Astrocyte of the spinal cord (primary cell): ENCODE measurements at places on chromosomes 11 and 22.

DNA sequence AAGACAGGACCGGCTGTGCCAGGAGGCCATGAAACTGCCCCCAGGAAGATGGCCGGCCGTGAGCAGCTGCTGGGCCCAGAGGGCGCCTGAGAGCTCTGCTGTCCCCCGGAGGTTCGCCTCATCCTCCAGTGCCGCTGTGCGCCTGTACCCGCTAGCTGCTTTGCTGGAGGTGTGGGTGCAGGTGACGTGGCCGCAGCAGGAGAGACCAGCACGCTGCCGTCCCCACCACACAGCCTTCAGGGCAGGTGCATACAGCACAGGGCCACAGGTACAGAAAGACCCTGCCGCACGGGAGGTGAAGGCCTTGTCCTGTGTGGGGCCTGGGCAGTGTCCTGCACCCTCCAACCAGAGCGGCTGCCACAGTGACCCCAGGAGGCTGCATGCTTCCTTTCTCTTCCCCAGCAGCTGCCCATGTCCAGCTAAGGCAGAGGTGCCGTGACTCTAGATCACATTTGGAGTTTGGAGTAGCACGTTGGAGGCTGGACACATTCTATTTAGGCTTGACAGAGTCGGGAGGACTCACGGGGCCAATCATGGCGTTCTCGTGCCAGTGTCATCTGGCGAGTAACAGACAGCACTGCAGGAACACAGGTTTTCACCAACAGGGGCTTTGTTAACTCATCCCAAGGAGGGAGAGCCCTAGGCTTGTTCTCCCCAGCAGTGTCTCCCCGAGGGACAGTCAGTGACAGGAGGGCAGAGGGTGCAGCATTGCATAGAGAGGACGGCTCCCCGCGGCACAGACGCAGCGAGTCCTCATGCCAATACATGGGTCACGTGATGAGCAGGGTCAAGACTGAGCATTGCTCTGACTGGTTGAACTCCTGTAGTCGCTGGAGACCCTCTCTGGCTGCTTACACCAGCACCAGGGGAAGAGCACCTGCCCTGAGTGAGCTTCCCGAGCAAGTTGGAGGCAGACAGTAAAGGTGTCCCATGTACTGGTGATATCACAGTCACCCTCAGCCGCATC lies 18.7 kb upstream of the PANX2 start:
- DNase-seq, result no peak

GRCh38 chr22:30785527-30785926 lies 90.9 kb downstream of the OSBP2 start:
- no peak for DNase-seq

- DNase-seq, result peak; percentile 61
Measured at GRCh38 chr11:75328426-75329277, 22.8 kb downstream of the ARRB1 start.

- no peak for DNase-seq
Measured at GRCh38 chr11:65857500-65857852, 504 bp downstream of the CFL1 start.

- no peak for DNase-seq
Measured at GRCh38 chr22:30859714-30860095, 108.9 kb downstream of the MORC2 start.

DNA sequence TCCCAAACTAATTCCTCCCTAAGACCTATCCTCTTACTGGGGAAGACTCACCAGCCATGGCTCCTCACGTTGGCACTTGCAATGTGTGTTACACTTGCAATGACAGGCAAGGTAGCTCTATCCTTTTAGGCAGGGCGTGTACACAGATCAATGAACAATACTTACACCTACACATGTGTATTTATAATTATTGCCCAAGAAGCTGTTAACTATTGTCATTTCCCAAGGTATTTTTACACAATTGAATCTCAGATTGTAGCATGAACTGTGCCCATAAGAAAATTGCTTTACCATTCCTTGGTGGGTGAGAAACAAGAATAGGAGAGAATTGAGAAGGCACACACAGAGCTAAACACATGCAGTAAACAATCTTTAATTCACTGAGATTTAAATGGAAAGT lies at the start of gene CARD18:
Gene CARD18, minus strand, starts transcription at position 101 of the 400 bp plus-strand sequence. Its CDS starts 43 bp downstream, at position 58.
- no peak for DNase-seq

- peak; percentile 63 for DNase-seq
Measured at GRCh38 chr22:37401401-37402183, 25.7 kb downstream of the ELFN2 start.

DNA sequence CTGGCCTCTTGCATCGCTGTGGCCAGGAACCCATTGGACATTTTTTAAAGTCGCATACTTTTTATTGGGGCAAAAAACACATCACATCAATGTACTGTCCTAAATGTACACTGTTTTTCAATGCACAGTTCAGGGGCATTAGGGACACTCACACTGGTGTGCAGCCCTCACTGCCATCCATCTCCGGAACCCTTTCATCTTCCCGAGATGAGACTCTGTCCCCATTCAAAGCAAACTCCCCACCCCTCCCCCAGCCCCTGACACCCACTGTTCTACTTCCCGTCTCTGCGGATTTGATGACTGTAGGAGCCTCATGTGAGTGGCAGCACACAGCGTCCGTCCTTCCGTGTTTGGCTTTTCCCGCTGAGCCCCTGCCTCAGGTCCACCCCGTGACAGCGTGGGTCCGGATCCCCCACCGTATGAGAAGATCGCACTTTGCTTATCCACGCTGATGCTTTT lies 41.8 kb upstream of the TH start:
- DNase-seq, result no peak

GRCh38 chr22:38843201-38843656 lies 599 bp downstream of the NPTXR start:
- peak; percentile 69 for DNase-seq

DNA sequence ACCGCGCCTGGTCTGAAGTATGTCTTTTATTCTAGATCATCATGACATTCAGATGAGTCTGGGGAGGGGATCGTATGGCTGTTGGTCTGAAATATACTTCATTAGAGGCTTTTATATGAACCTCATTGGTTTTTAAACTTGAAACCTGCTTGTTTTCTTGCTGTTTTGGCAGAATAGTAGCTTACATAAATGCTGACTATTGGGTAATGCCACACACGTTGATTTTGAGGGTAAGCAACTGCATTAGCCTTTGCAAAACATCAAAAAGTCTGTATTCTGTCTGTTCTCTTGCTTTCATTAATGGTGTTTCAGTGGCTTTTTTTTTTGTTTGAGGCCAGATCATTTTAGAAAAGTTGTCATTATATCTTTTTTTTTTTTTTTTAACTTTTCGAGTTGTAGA lies 14.2 kb downstream of the PPME1 start:
- DNase-seq, result no peak

DNA sequence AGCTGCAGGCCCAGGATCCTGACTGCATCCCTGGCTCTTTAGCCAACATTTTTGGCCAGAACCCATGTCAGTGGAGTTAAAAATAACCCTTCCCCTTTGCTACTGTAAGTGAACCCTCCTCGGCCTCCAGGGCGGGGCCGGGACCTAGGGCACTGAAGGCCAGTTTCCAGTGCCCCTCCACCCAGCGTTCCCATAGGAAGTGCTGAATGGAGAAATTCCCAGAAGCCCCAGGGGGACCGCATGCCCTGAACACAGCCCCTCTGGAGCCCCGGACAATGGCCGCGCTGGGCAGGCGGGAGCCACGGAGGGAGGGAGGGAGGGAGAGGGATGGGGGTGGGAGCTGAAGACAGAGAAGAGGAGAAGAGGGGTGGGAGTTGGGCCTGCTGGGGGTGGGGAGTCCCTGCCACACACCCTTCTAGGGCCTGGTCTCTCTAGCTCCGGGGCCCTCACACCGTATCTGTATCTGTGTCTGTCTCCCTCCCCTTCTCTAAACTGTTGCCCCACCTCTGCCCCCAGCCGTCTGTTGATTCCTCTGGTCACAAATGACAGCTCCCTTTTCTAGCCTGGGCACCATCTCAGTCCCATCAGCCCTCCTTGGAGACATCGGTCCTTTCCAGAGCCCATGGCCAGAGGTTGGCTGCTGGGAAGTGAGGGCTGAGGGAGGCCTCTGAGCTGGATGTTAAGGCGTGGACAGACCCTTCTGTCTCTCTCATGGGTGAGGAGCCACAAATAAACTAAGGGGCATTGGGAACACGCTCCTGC lies 10.9 kb downstream of the PDGFB start:
- no peak for DNase-seq

DNA sequence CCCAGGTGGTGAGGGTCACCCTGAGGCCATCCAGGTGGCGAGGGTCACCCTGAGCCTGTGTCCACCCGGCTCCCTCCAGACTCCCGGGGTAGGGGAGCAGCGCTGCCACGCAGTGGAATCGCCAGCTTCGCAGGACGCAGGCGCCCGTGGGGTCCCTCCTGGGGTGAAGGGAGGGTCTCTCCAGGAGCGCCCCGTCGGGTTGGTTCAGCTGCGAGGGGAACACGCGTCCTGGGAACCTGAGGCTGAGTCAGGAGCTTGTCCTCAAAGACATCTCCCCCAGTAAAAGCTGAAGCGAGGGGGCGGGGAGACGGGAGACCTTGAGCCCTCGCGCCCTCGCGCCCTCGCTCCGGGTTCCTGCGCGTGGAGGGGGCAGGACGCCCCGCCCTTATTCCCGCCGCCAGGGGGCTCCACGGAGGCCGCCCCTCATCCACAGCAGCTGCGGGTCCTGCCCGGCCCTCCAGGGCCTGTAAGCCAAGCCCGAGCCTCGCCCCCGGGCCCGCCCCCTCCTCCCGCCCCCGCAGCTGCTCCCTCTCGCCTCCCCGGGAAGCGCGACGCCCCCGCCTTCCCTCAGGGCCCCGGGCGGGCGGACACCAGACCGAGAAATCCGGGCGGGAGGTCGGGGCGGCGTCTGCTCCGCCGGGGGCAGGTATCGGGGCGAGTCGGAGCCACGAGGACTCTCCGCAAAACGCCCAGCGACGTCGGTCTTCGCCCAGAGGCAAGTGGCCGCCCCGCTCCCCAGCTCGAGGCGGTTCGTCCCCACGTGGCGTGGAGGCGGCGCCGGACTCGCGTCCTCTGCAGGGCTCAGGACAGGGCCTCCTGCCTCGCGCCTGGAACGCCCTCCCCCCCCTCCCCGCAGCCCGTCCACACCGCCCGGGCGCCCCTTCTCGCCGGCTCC lies 22.8 kb downstream of the PIM3 start:
- no peak for DNase-seq

DNA sequence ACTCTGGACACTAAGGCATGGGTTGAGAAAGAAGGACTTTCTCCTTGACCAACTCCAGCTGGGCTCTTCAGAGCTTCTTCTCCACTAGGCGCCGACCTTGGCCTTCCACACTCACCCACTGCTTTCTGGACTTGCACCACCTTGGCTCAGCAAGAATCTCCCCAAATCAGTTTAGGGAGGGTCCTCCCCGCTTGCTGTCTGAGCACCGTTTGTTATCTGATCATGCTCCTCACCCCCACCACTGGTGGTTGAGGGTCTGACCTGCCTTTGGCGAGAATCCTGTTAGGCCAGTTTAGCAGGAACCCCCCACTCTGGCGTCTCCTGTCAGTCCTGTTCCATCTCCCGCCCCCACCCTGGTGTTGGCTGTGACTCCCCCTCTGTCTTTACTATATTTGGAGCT lies 10.4 kb downstream of the APOL2 start:
- no peak for DNase-seq

DNA sequence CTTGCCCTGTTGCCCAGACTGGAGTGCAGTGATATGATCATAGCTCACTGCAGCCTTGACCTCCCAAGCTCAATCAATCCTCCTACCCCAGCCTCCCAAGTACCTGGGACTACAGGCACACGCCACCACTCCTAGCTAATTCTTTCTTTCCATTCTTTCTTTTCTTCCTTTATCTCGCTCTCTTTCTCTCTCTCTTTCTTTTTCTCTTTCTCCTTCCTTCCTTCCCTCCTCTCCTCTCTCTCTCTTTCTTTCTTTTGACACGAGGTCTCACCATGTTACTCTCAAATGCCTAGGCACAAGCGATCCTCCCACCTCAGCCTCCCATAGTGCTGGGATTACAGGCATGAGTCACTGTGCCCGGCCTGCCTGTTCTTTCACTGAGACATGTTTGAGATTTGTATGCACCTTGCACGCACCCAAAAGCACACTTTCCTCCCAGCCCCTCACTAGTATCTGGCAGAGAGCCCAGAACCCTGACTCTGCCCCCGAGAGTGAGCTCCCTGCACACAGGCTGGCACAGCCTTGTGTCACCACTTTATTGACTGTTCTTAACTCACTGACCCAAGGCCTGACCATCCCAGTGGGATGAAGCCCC lies 56.8 kb downstream of the CD6 start:
- DNase-seq, result no peak

- no peak for DNase-seq
Measured at GRCh38 chr11:62411524-62411923, 7.3 kb upstream of the SCGB1A1 start.

DNA sequence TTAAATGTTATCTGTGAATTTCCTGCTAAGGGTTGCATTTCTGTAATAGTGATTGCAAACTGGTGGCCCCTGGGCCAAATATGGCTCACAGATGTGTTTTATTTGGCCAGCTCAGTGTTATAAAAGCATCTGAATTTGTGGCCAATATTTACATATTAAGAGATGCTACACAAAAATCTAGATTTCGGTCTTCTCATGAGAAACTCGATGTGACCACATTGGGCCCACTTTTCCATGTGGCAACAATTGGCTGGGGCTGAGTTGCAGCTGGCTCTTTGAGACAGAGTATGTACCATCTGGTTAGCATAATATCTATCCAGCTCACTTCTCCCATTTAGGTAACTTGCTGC lies 244.5 kb upstream of the POU2AF2 start:
- DNase-seq, result no peak

DNA sequence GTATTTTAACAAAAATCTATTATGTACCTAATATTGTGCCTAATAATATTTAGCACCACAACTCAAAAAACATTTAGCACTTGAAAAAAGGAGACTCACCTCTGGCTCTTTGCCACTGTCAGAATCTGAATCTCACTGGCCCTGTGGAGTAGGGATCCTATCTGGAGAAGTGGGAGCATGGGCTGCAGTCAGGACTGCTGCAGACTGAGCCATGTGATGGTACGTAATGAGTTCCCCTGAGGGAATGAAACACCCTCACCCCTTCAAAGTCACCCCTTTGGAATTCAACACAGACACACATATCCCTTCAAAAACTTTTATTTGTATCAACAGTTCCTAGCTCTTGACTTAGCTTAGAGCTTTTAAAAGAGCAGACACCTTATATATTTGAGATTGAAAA lies 6.5 kb downstream of the PTPMT1 start:
- peak; percentile 29 for DNase-seq

DNA sequence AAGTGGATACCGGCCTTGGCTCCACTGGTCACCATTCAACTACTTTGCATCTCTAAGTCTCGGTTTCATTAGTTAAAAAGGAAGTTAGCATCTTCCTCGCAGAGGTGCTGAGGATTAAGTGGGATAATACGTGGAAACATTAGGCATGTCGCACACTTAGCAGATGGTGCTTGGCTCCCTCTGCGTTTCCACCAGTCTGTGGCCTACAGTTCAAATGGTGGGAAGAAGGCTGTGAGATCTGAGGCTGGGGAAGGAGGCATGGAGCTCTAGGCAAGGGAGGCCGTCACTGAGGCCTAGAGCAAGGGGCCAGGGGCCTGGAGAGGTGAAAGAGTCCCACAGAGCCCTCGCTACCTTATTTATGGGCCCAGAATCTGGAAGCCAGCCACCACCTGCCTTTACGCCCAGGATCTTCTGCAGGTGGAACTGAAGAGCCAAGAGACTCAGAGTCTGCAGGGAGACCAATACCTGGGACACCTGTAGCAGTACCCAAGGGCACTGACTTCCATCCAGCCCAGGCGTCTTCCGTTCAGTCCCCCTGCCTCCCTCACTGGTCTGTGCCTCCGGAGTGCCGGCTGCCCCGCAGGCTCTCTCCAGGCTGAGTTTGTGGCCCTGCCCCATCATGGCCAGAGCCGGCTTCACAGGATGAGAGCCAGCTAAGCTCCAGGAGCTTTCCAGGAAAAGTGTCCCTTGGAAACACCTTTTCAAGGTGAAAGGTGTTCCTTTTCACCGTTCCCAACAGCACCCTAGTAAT lies 66.1 kb upstream of the A4GALT start:
- no peak for DNase-seq
